Right renal pelvis (tissue), 4 donors: ENCODE measurements at places on chromosomes 6 and 20. TPM values are rescaled to one million over a fixed set of nuclear protein-coding genes. Genes with fewer than 3 reads are reported as not detected.

The RNF5 gene
- polyA plus RNA-seq = 111 TPM

DNA sequence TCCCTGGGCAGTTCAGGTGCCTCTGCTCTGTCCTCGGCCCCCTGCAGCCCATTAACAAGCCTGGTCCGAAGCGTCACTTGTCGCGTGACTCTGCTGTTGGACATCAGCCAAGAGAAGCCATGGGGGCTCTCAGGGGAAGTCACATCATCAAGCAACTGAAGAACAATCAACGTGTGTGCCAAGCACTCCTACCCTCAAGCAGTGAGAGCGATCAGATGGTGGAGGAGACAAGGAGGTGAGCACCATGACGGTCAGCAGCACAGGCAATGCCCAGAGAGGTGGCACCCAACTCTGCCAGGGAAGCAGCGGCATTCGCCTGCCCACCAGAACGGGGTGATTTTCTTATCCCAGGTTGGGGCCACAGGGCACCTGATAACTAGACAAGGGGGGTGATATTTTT, 132.7 kb downstream of the AGPAT4 start:
- DNase-seq = no peak

DNA sequence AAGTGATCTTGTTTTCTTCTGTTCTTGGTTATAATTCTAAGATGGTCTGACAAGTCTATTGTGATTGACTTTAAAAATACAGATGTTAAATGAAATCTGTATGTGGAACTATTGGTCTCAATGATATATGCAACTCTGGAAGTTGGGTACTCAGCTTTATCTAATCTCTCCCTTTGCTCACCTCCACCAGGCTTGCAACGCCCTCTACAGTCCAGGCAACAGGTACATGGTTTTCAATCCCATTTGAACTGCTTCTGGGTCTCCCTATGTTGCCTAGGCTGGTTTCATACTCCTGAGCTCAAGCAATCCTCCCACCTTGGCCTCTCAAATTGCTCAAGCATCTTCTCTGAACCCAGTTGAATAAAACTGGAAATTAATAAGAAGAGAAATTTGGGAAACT, 25.6 kb upstream of the HLA-DQB1 start:
- no peak for DNase-seq

The PGK2 gene
- polyA plus RNA-seq = not detected

DNA sequence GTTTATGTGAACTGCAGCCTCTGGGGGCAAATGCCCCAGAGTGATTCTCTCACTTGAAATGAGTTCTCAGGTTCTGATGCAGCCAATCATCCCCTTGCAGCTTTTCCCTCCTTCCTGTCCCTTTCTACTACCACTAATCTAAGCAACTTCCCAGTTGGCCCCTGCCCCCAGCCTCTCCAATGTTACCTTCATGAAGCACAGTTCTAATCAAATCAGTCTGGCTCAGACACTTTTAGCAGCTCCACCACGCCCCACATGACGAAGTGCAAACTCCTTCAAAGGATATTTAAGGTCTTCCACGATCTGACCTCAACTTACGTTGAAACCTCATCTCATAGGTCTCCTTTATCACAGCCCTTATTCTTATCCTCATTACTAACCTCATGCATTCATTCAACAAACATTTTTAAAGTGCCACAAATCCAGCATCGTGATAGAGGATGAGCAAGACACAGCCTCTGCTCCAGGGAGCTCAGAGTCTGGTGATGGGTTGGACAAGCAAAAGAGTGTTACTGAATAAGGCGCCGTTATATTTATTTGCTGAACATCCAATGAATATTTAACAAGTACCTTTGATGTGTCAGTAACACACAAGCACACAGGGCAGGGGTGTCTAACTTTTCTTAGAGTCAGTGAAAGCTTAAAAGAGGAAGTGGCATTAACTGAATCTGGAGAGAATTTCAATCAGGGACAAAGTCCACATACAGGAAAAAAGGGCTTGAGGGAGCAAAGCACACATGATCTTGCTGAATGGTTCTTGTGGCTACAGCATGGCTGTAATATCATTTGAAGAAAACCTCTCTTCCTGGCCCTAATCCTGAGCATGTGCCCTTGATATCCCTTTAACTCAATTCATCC, 20.4 kb upstream of the DTNBP1 start:
- no peak for DNase-seq

GRCh38 chr6:8057793-8058192, 6.4 kb downstream of the BLOC1S5 start:
- no peak for DNase-seq

GRCh38 chr6:163123098-163123497, 291.4 kb upstream of the QKI start:
- no peak for DNase-seq

GRCh38 chr6:43193929-43194328, 11.9 kb downstream of the CUL9 start:
- no peak for DNase-seq

The TRIM38 gene
- 10.9 TPM for polyA plus RNA-seq

DNA sequence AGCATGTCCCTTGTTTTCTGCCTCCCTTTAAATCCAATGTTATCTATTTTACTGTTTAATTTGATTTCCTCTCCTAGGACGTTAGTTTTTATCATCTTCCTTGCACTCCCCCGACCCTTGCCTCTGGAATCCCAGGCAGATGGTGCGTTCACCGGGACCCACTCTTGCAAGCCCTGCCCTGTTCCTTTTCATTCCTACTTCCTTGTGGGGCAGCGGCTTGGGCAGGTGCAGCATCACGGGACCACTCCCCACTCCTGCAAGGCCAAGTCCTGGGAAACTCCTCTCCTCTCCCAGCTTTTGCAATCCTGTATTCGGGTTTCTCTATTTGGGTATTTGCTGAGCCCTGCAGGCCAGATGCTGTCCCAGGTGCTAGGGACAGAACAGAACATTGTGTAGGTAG, 5.8 kb upstream of the CDH4 start:
- no peak for DNase-seq

GRCh38 chr6:16267428-16268263, 29.3 kb downstream of the GMPR start:
- DNase-seq = no peak

The NOX3 gene
- 1.4 TPM for polyA plus RNA-seq

DNA sequence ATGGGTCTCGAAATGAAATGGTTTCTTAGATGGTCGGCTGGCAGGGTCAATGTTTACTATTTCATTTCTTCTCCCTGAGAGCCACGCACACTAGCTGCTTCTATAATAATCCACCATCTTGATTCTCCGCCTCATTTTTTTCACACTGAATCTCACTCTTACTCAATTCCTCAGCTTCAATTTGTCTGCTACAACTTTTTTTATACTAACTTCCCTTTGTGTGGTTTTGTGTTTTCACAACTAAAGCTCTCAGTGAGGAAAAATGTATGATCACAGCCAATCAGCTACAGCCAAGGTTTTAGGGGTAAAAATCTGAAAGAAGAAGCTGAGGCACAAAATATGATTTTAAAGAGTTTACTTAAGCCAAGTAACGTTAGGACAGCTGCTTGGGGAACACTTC, 1309.4 kb downstream of the EPHA7 start:
- DNase-seq = no peak

DNA sequence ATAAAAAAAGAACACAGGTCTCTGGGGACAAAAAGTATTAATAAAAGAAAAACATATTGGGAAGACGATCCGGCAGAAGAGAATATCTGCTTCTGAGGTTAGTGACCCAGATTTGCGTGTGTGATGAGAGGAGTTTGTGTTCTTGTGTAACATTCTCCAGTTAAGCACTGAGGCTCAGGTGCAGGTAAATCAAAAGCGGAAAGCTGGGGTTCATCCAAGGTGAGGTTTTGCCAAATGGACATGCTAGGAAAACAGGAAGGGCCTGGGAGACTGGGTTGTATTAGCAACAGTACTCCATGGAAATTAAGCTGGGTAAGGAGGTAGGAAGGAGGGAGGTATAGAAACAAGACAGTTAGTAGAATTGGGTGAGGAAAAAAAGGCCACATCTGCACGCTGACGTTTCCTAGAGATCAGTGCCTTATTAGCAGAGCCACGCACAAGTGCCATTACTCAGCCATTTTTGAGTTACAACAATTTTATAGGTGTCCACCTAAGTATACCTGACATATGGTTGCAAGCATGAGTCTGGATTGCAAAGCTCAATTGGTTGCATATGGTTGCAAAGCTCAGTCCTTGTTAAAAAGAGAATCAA, 139.6 kb downstream of the ZMYND8 start:
- DNase-seq = no peak

DNA sequence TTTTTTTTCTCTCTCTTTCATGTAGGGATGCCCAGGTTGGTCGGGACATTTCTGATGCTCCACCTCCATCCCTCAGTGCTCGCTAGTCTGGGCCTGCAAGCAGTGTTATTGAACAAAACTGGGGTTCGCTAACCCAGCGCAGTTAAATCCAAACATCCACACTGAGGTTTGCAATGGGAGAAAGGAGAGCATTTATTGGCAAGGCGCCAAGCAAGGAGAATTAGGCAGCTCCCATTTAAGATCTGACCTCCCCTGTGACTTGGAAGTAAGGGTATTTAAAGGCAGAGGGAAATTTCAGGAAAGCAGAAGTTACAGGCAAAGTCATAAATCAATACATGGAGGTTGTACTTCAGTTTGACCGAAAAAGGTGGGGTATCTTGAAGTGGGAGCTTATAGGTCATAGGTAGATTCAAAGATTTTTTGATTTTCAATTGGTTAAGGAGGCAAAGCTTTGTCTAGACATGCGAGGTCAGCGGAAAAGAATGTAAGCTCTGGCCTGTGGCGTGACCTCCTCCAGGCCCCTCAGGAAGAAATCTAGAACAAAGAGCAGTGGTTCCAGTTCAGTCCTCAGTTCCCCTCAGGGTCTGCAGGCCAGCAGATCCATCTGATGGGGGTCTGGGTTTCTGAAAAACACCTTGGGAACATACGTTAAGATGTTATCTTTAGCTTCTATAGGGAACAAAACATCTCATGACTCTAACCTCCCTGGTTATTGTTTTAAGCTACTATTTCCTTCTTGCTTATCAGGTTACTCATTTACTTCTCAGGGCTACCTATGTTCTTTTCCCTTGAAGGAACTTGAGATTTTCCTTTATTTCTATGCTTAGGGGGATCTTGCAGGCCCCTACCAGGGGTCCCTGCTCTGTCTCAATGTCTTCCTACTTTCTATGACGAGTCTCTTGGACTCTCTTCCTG, 66.0 kb upstream of the KIF16B start:
- DNase-seq = no peak

The SLC4A11 gene
- polyA plus RNA-seq = 1.7 TPM
